ENCODE measurements at places on chromosomes 5 and 9. TPM values are rescaled to one million over a fixed set of nuclear protein-coding genes. Genes with fewer than 3 reads are reported as not detected.

CARD9 gene
- total RNA-seq = 3.6 TPM

FGF18 gene
- 11.7 TPM for total RNA-seq

TEX48 gene
- total RNA-seq = not detected

- no peak for DNase-seq
Observed at GRCh38 chr9:98339987-98340800, 84.7 kb upstream of the TBC1D2 start.

GRCh38 chr5:14748180-14748900, 83.8 kb downstream of the OTULIN start:
- no peak for DNase-seq

DNA sequence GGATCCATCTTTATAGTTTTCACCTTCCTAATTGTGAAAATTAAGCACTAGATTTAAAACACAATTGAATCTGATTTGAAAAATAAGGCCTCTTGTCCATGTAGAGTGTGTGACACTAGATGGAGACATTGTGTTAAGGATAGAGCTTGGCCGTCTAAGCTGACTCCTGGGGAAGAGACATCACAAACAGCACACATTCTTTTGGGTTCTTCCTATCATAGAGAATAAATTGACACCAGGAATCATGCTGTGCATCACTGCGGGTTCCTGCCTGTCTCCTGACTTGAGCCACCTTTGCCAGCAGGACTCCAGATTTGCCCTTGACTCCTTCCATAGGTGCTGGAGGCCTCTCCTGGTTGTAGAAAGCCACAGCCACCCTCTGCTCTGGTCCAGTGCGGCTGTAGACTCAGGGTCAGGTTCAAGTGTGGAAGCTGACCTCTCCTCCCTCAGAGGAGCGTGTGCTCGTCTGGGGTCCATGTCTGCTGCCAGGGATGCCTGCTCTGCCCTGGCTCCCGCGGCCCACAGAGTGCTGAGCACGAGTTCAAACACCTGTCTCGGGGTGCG, 11.2 kb downstream of the ROPN1L start:
- DNase-seq = no peak

GRCh38 chr5:10685115-10685521, 75.9 kb downstream of the DAP start:
- no peak for DNase-seq

Data from mesothelial cell of epicardium (in vitro differentiated cells).